Kidney epithelial cell (primary cell): ENCODE measurements at places on chromosomes 3 and 15. TPM values are rescaled to one million over a fixed set of nuclear protein-coding genes. Genes with fewer than 3 reads are reported as not detected.

GRCh38 chr3:135034291-135034768, 239.3 kb downstream of the EPHB1 start:
- peak; percentile 19 for DNase-seq

- no peak for DNase-seq
Observed at GRCh38 chr15:68012911-68013310, 41.2 kb upstream of the PIAS1 start.

- DNase-seq = no peak
Observed at GRCh38 chr15:62785881-62786828, 256.4 kb upstream of the TPM1 start.

DNA sequence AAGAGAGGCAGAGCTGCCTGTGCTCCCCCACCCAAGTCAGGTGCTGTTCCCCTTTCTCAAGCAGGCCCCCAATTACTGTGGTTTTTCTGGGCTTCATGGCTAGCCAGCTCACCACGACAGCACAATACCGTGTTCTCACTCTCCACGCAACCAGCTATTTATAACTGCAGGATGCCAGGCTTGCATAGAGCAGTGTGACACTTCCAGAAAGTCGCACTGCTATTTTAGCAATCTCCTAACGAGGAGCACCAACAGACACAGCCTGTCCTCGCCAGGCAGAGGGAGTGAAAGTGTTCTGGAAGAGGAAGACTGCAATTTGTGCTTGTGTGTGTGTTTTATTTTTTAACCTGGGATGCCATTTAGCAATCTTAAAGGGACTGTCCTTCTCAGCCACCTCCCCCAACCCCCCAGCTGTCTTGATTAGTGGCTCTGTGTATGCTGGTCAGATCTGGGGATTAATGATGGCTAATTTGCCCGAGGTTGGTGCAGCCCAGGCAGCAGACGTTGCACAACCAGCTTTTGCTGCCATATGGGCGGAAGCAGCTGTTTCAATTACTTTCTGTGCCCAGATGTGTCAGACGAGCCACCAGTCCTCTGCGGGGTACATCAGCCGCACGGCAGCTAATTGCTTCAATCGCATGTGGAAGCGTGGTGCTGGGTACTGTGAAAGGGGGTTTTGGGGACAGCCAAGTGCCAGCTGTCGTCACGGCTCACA, 268.0 kb upstream of the ARRDC4 start:
- DNase-seq = no peak

The IQCF5 gene
- total RNA-seq = not detected in 2 replicates

GRCh38 chr3:25586553-25586952, 78.2 kb downstream of the TOP2B start:
- no peak for DNase-seq

DNA sequence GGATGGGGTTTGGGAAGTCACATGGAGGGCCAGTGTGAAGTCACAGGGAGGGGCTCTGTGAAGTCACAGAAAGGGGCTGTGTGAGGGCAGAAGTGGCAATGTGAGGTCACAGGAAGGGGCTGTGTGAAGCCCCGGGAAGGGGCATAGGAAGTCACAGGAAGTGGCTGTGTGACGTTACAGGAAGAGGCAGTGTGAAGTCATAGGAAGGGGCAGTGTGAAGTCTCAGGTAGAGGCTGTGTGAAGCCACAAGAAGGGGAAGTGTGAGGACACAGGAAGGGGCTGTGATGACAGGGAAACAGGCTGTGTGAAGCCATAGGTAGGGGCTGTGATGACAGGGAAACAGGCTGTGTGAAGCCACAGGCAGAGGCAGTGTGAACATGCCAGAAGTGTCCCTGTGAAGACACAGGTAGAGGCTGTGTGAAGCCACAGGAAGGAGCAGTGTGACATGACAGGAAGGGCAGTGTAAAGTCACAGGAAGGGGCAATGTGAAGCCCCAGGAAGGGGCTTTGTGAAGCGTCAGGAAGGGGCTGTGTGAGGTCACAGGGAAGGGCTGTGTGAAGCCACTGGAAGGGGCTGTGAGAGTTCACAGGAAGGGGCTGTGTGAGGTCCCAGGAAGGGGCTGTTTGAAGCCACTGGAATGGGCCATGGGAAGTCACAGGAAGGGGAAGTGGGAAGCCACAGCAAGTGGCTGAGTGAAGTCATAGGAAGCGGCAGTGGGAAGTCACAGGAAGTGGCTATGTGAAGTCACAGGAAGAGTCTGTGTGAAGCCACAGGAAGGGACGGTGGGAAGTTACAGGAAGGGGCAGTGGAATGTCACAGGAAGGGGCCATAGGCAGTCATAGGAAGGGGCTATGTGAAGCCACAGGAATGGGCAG, 37.1 kb downstream of the GASK1A start:
- DNase-seq = no peak

- DNase-seq = no peak
Observed at GRCh38 chr3:157671656-157672055, 168.4 kb upstream of the VEPH1 start.

GRCh38 chr3:31533169-31534064, 692 bp downstream of the STT3B start:
- no peak for DNase-seq
